H54 (cell line): ENCODE measurements at places on chromosomes 1 and 21.

- DNase-seq, result no peak
These were observed 14.8 kb upstream of the ETV3L start for GRCh38 chr1:157114183-157115121.

- DNase-seq, result no peak
These were observed 86.9 kb upstream of the KCNE2 start for GRCh38 chr21:34276711-34277425.

- DNase-seq, result no peak
These were observed 104.3 kb downstream of the LACTBL1 start for GRCh38 chr1:22868331-22868730.

DNA sequence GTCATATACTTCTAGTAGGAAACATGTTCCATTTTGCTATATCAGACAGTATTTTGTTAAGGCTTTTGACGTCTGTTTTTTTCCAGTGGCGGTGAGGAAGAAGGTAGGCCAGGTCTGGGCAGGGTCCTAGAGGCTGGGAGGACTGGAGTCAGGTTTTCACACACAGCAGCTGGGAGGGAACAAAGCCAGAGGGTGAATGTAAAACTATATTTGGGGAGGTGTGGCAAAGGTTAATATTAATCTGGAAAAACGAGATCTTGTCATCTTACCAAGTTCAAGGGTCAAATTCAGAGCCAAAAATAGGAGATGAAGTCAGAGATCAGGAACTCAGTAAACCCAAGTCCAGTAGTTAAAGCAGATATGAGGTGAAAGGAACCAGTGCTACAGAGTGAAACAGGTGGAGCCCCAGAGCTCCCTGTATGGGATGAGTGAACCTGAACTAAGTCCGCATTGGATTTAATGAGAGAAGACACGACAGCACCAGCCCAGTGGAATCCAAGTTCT is 10.7 kb upstream of the OTUD7B start:
- no peak for DNase-seq

- no peak for DNase-seq
These were observed 79.3 kb upstream of the WARS2 start for GRCh38 chr1:119219711-119220110.

GRCh38 chr1:175137369-175137768 is 55.2 kb downstream of the KIAA0040 start:
- DNase-seq, result no peak

- no peak for DNase-seq
These were observed 6.4 kb upstream of the PKP1 start for GRCh38 chr1:201276891-201277290.

- DNase-seq, result no peak
These were observed 40.4 kb upstream of the EIF4G3 start for GRCh38 chr1:21216835-21217811.

- DNase-seq, result no peak
These were observed 27.3 kb downstream of the CCN1 start for GRCh38 chr1:85607921-85608265.

GRCh38 chr1:7704214-7705047 is 66.7 kb upstream of the VAMP3 start:
- peak; percentile 74 for DNase-seq

DNA sequence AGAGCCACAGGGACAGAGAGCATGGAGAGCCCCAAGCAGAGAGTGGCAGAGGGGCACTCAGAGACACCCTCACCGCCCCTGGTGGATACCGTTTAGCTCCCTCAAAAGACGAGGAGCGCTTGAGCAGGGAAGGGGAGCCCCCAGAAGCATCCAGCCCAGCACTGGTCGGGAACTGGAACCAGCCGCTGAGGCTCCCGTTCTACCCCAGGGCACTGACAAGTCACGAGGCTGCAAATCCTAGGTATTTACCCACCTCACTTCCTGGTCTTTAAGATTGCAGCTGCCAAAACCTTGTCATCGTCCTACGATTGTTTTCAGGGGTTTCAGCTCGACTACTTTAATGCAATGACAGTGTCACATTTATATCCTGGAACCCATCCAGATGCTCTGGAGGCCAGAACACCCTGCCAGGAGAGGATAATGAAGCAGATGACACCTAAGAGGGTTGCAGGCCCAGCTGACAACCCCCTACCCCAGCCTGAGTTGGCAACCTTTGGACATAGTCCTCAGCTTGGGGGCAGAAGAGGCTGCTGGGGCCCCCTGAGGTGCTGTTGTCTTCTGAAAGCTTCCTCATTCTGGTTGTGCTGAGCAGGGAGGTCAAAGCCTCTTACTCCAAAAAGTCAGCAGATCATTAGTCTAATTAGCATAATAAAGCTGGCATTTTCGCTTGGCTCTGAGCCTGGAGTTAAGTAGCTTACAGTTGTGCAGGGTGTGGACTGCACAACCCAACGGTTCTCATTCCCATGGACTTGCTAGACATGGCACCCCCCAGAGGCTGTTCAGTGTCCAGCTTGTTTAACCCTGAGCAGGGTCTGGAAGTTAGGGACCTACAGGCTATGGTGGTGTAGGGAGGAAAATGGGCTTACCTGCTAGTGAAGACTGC is 20.6 kb upstream of the BACE2 start:
- no peak for DNase-seq
